Inflammatory macrophage treated with lipopolysaccharide for 1 hour (primary cell): ENCODE measurements at places on chromosomes 6 and 20.
A peak's percentile ranks its signal among the peaks of the same experiment; 100 is the strongest.

DNA sequence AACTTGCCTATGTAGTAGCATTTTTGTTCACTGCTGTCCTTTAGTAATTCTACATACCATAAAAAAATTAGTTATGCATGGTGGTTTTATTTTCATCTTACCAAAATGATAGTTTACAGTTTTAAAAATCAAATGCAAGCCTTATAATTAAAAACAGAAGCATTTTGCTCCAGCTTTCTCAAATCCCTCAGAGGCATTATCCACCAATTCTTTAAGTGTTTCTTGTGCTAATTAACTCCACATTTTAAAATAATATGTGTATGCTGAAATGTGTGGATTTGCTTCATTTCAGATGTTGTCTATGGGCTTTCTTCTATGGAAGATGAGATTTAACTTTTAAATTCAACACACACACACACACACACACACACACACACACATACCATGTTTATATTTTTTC, 49.3 kb downstream of the PCSK2 start:
- no peak for DNase-seq

DNA sequence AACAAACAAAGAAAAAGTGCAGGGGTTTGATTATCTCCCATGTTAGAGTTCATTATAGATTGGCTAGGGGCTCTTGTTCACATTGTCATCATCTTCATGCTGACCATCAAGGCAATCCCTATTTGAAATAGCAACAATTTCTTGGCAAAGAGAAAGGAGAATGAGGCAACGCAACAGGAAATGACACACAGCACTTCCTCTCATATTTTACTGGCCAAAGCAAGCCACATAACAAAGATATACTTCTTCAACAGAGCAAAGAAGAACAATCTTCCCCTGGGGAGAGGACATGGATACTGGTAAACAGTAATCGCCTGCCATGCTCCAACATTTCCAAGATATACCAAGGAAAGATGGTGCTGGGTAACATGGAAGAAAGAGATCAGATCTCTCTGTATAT, 29.8 kb downstream of the EPM2A start:
- peak; percentile 56 for DNase-seq

DNA sequence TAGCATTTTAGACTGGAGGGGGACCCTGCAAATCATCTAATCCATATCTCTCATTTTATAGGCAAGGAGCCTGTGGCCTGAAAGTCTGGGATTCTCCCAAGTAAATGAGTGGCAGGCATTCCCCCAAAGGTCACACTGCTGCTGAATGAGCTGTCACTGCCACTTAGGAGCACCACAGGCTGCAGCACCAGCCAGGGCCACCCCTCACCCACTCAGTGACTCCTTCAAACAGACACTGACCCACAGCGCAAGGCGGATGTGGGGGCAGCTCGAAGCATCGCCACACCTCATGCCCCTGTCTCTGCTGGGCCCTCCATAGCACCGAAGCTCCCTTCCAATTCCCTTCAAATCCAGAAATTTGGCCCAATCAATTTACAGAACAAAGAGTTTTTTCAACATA, 119.9 kb upstream of the ARID1B start:
- no peak for DNase-seq

- DNase-seq, result no peak
Observed at GRCh38 chr6:11403035-11403601, 134.4 kb upstream of the TMEM170B start.

DNA sequence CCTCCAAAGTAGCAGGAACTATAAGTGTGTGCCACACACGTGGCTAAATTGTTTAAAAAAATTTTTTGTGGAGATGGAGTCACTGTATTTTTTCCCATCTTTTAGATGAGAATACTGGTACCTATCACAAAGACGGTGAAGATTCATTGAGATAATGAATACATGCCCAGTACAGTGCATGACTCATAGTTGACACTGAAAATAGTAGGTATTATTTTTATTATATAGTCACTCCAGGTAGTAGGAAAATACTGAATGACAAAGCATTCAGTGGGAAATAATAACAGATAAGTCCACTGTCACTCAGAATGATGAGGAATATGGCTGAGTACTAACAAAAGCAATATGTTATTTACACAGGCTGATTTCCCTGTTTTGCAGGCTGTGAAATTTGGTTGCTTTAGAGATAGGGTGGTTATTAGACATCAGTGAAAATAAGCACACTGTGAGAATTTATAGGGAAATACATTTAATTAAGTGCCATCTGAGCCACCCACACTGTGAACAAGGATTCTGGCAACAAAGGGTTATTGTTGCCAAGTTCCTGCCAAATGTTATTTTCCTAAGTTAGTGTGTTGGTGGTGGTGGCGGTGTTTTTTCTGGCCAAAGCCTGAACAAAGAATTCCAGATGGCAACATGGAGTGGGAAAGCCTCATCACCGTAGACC, 129.8 kb upstream of the FOXQ1 start:
- DNase-seq, result no peak

DNA sequence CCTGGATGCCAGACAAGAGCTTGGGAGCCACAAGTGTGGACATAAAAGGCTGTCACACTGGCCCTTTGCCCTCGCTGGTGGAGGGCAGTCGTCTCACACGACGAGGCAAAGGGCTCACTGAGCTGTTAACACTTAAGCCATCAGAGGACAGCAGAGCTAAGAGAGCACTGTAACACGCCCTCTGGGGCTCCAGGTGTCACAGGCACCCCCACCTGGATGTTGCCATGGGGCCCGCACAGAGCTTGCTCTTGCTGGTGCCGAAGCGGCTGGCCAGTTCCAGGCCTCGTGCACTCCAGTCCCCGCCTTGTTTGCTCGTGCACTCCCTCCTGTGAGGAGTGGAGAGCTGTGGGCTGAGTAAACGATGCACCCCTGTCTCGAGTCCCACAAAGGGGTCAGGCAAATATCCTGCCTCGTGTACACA, 37.4 kb downstream of the SLC35D3 start:
- DNase-seq, result no peak

DNA sequence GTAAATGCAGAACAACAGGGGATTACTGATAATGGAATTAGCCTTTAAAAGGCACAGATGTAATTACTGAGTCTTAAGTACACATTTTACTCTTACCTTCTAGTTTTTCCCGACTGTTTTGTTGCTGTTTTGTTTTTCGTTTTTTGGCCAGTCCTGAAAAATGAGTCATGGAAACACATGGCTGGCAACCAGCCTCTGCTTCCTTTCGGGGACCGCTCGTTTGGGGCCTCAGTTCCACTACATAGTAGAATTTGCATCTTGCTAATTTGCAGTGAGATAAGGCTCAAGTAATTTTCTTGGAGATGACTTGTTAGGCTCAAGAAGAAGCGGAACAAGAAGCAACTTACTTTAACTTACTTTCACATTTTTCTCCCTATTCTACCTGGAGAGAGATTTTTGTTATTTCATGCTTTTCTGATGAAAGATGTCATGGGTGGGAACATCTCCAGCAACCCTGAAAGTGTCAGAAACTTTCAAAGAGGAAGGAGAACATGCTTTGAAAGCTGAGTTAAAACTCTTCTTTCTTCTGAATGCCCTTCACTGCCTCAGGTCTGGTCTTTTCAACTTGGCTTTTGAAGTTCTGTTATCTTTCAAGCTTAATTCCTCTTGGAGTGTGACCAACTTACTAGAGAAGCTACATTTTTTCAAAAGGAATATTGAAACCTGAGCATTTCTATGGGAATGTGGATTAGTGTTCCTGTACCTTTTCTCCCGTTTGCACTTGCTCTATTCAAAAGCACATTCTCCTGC, 71.5 kb upstream of the HDAC2 start:
- DNase-seq, result no peak

- DNase-seq, result peak; percentile 71
Observed at GRCh38 chr20:44911264-44911921, 1.5 kb downstream of the PABPC1L start.

DNA sequence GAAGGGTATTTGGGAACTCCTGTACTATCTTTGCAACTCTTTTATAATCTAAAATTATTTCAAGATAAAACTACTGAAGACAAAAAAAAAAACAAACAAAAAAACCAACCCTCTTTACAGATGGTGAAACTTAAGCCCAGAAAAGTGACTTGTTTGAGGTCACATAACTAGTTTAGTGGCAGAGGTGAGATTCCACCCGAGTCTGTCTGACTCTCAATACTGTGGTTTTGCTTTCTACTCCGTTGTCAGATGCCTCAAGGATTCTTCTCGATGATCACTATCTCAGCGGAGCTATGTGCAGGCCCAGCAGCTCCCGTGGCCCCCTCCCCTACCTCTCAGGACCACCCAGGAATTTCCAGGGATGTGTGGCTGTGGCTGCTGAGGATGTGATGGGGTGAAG, 36.1 kb upstream of the KCNB1 start:
- DNase-seq, result no peak

GRCh38 chr6:161133963-161134362, 139.9 kb downstream of the AGPAT4 start:
- no peak for DNase-seq

DNA sequence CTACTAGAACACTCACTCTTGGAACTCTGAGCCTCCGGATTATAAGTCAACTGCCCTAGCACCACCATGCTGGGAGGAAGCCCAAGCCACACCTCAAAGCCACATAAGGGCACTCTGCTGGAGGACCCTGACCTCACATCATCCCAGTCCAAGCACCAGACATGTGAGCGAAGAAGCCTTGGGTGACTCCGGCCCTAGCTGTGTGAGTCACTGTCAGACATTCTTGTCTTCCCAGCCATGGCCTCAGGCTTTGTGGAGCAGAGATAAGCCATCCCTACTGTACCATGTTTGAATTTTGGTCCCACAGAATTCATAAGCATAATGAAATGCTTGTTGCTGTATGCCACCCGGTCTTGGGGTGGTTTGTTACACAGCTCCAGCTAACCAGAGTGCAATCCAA, 247.7 kb downstream of the SOD2 start:
- no peak for DNase-seq

DNA sequence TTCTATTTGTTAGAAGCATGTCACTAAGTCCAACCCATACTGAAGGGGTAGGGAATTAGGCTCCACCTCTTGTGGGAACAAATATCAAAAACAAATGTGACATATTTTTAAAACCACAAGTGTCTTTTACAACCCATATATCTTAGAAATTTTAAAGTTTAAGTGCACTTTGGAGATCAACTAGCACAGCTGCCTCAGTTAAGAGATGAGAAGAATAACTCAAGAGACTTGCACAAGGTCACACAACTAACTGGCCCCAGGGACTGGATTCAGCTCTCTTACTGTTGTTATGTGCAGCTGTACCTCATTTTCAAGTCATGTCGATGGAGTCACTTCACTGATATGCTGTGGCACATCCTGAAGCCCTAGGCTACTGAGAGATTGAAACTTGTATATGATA, 102.9 kb upstream of the BMP2 start:
- DNase-seq, result no peak

- peak; percentile 12 for DNase-seq
Observed at GRCh38 chr20:2751347-2751877, 49.0 kb downstream of the CPXM1 start.

DNA sequence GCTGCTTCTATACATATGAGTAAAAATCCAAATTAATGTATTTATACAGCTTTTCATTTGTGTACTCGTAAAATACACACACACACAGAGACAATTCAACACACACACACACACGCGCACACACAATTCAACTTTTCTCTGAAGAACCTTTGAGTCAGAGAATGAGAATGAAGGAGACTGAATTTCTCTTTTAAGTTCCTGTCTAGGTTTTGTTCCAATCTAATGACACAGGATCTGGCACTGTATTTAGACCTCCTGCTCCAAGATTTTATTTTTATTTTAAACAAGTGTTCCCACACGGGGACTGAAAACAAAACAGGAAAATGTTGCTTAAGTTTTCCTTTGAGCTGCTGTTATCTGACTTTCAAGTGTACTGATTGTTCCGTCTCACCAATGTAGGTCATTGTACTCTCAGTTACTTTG, 250.8 kb downstream of the LAMA2 start:
- DNase-seq, result no peak

- DNase-seq, result no peak
Observed at GRCh38 chr6:110063594-110064263, 85.6 kb downstream of the GPR6 start.

DNA sequence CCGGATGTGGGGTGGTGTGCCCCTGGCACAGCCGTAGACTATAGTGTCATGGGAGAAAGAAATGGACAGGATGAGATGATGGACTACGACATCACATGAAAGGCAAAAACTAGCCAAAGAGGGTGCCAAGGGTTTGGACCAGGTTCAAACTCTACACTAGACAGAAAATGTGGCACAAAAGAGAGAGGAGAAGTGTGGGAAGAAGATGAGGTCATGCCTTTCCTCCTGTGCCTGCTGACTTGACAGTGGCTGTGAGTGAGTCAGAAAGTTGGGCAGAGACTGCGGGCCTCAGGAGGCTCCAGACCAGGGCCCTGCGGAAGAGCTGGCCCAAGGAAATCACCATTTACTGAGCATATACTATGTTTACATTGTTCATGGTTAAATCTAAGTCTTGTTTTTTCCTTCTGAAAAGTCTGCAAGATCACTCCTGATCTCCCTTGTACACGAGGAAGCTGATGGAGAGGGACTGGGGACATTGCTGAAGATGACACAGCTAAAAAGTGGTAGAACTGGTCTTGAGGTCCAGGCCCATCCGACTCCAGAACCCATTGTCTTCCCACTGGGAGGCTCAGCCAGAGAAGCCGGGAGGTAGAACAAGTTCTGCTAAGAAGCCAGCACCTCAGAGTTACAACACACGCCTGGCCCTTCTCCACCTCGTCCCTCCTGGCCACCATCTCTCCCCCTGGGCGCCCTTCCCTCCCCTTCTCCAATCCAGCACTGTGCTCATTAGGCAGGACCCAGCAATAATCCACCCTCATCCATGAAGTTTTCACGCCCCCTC, 35.6 kb downstream of the CNKSR3 start:
- DNase-seq, result peak; percentile 50

- peak; percentile 88 for DNase-seq
Observed at GRCh38 chr6:125798734-125799508, 8.2 kb downstream of the NCOA7 start.

GRCh38 chr6:37830225-37830624, 10.7 kb downstream of the ZFAND3 start:
- DNase-seq, result no peak

DNA sequence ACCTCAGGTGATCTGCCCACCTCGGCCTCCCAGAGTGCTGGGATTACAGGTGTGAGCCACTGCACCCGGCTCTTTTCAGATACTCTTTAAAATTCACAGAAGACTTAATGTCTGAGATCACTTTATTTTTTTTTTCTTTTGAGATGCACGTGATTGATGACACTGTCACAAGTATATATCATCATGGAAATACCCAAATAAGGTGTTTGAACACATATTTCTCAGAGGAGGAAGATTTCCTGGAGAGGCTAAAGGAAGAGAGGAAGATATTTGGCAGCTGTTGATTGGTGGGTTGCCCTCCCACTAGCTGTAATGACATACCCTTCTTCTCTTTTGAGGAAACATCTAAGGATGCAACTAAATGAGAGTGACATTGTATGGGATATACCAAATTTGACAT, 225.9 kb upstream of the CITED2 start:
- no peak for DNase-seq

GRCh38 chr20:24662752-24663365, 193.4 kb downstream of the SYNDIG1 start:
- no peak for DNase-seq

DNA sequence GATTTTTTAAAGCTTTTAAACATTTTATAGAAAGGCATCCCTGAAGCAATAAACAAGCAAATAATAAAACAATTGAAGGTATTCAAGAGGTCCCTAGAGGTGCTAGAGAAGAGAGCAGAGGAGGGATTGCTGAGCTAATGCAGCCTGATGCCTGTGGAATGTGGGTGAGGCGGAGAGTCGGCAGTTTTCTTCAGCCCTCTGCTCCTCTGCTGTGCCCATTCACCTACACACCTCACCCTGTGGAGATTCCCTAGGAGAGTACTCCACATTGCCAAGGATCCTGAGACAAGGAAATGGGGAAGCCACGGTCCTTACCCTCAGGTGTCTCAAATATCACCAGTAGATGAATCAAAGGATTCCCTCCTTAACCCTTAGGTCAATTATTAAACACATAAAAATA, 199.8 kb upstream of the POU3F2 start:
- DNase-seq, result no peak
